ENCODE measurements at places on chromosomes 12 and 14.

DNA sequence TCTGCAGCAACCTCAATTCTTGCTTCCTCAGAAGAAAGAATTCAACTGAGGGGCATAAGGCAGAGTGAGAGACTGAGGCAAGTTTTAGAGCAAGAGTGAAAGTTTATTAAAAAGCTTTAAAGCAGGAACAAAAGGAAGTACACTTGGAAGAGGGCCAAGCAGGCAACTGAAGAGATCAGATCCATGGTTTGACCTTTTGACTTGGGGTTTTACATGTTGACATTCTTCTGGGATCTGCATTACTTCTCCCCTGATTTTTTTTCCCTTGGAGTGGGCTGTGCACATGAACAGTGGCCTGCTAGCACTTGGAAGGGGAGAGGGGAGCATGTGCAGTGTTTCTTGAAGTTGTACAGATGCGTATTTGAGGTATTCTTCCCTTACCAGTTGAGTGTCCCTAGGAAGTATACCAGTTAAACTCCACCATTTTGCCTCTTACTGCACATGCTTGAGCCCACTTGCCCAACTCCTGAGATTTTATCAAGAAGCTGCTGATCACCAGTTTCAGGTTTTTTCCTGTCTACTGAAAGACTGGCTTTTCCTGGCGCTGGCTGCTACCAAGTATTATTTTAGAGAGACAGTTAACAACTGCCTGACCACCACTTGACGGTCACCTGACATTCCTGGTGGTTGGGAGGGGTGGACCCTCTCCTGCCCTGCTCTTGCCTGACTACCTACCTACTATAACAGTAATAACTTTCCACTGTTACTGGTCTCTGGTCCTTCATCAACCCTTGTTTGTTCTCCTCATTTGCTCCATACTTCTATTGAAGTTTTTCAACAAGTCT is 26.0 kb upstream of the TMTC2 start:
- DNase-seq = no peak

DNA sequence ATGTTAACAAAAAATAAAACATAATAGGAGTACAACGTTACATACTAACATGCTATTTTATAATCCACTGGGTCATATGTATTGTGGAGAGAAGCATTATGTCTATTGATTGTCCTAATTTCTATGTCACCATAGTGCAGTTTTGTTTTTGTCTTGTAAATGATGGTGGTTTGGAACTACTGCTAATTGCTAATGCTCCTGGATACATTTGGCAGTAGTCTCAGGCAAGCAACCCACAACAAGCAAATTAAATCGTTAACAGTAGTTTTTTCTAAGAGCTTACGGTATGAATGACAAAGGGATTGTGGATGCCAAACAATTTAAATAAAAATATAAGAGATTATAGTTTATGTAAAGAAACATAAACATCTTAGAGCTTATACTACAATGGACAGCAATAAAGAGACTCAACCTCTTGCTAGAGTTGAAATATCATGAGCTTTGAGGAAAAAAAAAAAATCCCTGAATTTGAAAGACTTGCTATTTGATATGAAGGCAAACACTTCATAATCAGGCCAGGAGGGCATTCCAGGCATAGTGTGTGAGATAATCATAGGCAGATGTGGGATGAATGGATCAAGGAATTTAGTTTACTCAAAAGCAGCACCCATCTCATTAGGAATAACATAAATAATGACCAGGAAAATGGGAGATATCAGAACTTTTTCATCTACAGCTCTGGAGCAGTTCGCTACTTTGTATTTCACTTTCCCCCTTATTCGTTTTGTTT is 181.3 kb downstream of the CCDC59 start:
- DNase-seq = peak; percentile 9

- DNase-seq = peak; percentile 10
These were observed 23.0 kb downstream of the OR10P1 start for GRCh38 chr12:55659486-55660385.

- DNase-seq = no peak
These were observed 62.5 kb upstream of the FKBP4 start for GRCh38 chr12:2732290-2732689.

DNA sequence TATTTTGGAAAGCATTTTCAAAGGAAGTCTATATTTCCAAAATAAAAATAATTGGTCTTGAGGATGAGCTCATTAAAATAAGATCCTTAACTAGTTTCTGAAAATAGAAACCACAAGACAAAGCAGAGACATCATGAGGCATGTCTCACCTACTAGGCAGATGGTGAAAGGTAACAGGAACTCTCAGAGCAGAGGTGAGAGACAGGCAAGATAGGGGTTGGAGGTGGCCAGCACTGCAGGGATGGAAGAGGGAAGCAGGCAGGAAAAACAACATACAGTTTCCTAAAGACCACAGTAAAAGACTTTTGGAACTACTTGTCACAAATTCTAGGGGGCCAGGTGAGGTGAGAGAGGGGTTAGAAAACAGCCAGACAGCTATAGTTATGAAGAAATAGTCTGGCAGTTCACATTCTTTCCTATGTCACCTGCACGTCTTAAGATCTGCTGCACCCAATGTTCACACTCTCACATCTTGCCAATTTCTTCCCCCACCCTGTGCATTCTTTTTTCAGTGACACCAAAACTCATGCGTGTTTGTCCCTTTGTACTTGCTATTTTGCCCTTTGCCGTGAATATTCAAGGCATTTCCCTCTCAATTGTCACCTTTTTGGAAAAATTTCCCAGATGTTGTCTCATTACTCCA is 341.7 kb upstream of the KITLG start:
- DNase-seq = no peak

DNA sequence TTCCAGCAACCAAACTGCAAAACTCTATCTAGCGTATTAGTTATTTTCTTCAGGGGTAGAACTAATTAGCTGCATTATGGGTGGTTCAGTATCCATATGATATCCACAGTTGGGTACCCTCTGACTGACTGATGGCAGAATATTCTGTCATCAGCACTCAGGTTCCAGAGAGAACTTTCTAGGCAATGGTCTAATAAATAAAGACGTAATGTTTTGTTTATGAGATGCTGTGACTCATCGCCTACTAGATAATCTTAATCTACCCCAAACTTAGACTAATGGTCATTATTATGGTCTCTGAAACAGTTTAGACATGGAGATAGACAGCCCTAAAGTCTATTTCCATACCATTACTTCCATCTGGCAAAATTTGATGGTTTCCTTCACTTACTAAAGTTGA is 220.1 kb downstream of the MED13L start:
- no peak for DNase-seq

DNA sequence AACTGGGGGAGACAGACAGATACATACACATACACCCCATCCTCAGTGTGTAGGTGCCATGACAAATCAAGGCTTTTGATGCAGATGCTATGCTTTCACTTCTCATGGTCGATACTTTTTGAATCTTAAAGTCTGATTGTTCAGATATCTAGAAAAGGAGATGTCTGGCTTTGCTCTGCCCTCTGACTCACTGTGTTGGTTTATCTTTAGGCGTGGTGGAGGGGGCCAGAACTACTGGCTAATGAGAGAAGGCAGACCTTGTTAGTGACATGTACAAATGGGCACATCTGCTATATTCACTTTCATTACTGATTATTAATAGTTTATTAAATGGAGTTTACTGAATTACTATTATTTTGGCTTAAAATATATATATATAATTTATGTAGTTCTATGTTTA is 444.3 kb upstream of the RGS6 start:
- DNase-seq = peak; percentile 32

DNA sequence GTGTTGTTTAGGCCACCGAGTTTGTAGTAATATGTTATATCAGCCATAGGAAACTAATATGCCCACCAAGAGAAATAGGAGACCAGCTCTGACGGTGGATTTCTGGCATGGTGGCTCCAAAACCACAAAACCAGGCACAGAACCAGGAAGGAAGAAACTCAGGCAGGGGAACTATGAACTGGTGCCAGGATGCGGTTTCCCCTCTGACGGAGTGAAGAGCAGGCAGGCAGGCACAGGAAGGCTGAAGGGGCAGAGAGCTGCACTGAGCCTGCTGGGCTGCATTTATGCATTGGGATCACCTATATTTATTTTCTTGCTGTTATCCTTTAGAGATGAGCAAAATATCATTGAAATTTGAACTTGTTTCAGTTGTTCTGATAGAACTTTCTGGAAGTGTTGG is 479.4 kb downstream of the VRK1 start:
- no peak for DNase-seq

DNA sequence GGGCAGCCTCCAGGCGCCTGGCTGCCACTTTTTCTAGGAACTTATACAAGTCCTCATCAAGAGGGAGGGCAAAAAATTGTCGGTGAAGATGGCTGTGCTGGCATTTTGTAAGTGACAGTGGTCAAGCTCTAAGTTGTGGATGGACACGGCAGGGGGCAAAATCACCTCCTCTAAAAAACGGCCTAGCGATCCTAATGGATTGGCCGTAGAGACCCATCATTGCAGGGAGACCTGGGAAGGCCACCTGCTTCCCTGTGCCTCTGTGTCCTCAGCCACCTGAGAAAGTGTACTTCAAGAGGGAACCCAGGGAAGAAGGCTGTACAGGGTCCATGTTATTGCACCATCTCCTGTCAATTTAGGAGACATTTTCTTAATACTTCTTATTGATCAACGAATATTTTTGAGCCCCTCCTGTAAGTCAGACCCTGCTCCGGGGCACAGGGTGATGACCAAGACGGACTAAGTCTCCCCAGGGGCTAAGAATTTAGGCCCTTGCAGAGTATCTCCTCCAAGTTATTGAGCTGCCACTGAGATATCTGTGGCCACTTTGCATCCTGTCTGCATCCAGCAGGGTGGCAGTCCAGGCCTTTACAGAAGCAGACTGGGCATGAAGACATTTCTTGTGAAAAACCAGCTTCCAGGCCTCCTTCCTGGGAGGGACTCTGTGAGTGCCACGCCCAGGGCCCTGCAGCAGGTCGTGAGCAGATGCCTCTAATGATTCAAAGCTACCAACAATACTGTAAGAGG is 40.5 kb downstream of the PSMA6 start:
- DNase-seq = peak; percentile 16

GRCh38 chr14:42001431-42001830 is 394.8 kb downstream of the LRFN5 start:
- peak; percentile 87 for DNase-seq

Data from fibroblast of skin of right biceps (primary cell).